ENCODE measurements at places on chromosomes 2 and 18.
A peak's percentile ranks its signal among the peaks of the same experiment; 100 is the strongest.

GRCh38 chr2:227739351-227739750, 6.3 kb upstream of the SCYGR8 start:
- DNase-seq: no peak

- no peak for DNase-seq
Observed at GRCh38 chr2:217943446-217944321, 59.1 kb downstream of the TNS1 start.

DNA sequence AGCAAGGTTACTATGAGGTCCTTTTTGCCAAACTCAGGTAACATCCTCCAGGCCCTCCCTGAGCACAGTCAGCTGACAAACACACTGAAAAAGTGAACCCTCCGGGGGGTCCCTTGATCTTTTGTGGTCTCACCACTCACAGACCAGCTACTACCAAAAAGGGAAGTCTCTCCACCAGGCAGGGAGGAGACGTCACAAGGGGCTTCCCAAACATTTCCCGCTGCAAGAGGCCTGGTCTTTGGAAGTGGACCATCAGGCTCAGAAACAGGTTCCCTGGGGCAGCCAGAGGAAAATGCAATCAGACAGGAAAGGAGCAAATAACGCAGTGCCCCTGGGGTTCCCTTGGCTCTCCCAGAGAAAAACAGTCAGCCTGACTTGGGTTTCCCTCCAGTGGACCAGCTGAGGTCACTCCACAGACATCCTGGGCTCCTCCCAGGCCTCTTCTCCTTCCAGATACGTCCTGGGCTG, 38.7 kb upstream of the POMC start:
- no peak for DNase-seq

DNA sequence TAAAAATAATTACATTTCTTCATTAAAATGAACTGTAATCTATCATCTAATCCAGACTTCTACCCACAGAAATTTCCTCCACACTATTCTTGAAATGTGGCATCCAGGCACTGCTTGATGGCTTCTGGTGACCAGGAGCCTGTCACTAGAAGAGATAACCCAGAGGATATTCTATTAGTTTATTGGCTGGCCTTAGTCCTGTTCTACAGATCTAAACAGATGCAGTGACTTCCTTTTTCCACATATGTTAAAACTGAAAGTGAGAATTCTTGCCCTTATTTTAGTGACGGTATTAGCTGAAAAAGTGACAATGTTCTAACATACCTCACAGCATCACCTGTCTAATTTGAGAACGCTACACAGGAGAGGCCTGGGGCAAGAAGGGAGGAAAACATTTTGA, 775.4 kb downstream of the TSN start:
- DNase-seq: no peak

DNA sequence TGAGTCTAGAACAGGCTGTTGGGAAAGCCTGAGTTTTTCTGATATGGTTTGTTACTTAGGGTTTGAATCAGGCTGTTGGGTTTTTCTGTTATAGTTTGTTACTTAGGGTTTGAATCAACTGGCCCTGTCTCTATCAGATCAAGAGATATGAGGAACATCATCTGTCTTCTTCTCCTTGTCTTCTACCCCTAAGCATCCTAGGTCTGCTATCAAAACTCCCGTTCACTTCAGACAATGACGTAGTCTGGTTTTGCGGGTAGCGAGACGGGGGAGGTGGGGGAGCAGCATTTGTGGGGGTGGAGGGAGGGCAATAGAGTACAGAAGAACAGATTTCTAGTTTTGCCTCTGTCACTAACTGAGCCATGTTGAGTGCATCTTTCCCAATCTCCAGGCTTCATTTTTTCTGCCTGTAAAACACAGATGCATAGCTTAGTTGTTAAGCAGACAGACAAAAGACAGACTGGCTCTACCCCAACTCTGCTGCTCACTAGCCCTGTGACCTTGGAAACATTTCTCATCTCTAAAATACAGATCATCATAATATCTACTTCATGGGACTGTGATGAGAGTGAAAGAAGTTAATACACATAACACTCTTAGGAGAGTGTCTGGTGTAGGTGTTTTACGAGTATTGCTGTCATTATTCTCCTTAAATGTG, 9.1 kb downstream of the TNP1 start:
- DNase-seq: no peak

DNA sequence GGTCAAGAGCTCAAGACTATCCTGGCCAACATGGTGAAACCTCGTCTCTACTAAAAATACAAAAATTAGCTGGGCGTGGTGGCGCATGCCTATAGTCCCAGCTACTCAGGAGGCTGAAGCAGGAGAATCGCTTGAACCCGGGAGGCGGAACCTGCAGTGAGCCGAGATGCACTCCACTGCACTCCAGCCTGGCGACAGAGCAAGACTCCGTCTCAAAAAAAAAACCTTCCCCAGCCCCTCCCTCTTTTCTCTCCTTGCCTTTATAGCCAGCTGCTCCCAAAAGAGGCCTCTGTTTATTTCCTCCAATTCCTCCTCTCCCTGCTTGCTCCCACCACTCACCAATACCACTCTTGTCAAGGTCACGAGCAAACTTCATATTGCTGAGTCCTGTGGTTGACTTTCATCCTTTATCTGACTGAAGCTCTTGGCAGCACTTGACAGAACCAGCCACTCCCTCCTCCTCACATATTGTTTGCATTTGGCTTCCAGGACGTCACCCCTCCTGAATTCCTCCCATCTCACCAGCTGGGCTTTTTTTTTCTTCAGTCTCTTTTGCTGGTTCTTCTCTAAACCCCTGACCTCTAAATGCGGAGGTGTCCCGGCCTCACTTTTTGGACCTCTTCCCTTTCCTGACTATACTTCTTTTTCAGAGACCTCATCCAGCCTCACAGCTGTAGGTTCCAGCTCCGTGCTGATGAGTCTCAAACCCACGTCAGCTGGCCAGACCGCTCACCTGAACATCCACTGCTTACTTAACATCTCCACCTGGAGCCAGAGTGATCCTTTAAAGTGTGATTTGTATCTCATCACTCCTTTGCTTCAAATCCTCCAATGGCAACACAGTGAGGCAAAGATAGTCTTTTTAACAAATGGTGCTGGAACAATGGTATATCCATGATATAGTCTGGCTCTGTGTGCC, 84.6 kb upstream of the CAB39 start:
- DNase-seq: no peak

DNA sequence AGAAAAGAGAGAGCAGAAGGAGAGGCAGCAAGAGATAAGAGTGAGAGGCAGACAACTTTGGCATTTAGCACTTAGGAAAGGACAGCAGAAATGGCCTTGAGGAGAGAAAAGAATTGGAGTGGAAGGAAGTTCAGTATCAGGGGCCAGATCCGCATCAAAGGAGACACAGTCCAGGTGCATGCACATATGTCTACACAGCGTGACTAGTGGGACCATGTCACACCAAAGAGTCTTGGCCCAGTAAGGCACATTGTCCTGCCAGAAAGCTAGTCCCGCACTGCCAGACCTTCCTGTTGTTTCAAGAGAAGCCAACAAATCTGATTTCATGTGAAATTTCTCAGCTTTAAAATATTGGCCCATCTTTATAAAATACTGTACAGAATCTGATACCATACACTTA, 8.5 kb upstream of the STK39 start:
- DNase-seq: no peak

GRCh38 chr2:201432038-201432620, 19.1 kb downstream of the TRAK2 start:
- DNase-seq: no peak

DNA sequence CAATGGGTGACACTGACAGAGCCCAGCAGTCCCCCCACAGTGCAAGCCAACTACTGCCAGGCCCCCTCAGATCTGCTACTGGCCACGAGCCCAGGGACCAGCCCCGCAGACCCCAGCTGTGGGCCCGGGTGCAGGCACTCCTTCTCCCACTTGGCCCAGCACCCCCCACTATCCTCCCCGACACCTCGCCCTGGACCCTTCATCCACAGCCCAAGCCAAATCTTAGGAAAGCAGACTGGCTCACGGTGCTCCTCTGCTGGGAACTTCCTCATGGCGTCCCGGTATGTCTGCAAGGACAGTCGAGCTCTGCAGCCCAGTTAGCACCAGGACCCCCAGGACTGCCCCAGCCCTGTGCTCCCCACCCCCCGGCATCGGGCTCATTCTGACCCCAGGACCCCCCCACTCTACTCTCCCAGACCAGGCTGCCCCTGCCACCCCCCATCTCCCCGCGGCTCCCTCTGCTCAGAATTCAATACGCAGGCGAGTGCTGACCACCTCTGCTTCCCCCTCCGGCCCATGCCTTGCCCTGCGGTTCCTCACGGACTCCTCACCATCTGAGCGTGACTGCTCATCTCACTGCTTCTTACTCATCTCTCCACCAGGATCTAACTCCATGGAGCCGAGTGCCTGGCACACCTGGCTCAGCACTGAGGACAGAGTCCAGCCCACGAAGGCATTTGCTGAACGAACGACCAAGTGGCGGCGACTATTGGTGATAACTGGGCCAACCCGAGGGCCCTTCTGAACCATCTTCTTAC, 85.7 kb downstream of the PXDN start:
- no peak for DNase-seq

- no peak for DNase-seq
Observed at GRCh38 chr18:5475267-5475666, 68.5 kb downstream of the EPB41L3 start.

- DNase-seq: no peak
Observed at GRCh38 chr18:78323453-78324197, 656.0 kb upstream of the SALL3 start.

DNA sequence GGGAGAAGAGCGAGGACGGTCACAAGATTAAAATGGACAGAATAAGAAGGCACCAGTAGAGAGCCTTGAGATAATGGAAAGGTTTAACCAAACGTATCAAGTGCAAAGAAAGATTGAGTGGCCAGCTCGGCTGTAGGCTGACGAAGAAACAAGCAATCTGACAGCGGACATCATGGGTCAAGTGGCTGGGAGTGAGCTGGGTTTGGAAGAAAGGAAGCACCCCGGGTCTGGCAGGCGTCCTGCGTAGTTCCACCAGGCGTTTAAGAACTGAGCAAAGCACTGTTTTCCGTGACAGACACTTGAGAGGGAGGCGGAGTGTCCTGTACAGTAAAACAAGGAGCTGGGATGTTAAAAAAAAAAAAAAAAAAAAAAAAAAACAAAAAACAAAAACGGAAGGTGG, 27.1 kb downstream of the DAPL1 start:
- DNase-seq: no peak

DNA sequence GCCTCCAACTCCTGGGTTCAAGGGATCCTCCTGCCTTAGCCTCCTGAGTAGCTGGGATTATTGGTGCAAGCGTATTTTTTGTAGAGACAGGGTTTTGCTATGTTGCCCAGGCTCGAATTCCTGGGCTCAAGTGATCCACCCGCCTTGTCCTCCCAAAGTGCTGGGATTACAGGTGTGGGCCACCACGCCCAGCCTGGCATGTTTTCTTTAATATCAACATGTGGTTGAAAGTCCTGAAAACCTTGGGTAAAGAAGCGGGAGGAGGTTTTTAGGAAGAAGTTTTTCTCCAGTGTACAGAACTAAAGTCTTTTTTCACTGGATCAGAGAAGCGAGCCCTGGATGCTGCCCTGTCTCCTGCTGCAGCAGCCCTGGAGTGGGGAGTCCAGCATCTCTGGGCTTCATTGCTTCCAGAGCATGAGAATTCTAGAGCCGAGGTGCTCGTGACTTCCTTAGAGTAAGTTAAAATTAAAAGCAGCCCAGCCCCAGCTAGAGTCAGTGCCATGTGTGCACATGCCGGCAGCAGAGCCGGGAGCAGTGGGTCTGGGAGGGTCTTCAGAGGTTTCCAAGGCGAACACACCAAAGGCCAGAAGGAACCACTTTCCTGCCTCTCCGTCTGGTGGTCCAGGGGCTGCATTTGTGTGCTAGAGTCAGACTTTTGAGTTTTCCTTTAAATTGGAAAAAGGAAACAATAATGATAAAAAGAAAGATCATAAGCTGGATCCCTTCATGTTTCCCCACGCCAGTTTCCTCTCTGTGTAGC, 31.2 kb downstream of the ITGB1BP1 start:
- no peak for DNase-seq

DNA sequence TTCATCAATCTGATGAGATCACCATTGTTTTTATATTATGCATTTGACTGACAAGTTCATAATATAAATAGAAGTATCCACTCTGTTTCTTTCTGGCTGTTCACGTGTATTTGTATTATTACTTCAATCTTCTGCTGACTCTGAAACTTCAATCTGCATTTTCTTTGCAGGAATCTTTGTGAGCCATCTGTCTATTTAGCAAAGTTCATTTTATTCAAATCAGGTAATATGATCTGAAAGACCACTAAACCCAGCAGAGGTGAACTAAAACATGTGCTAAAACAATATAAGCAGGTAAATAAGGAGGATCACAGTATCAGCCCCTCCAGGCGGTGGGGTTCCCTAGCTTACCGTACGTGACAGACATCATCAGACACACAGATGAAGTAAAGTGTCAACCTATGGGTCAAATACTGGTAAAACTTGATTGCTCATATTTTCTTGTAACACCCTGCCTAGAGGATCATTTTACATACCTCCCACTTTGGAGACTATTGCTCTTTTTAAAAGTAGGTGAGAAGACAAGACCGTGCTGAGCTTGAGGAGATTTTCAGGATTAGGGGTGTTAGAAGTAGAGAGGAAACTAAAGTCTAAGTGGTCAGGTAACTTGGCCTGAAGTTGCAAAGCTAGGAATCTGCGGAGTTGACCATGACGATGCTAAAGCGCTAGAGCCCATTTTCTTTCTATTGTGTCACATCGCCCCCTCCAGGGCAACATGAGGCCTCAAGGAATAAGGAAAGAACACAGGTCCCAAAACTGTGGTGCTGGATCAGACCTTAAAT, 9.0 kb downstream of the DTNB start:
- peak; percentile 69 for DNase-seq

GRCh38 chr2:104873689-104874054, 19.8 kb downstream of the POU3F3 start:
- DNase-seq: no peak

GRCh38 chr2:53104263-53104662, 663.3 kb upstream of the CHAC2 start:
- no peak for DNase-seq

- no peak for DNase-seq
Observed at GRCh38 chr18:9437021-9437437, 38.3 kb upstream of the RALBP1 start.

GRCh38 chr2:102253753-102254150, 57.6 kb upstream of the IL1RL1 start:
- no peak for DNase-seq

GRCh38 chr18:56473400-56474024, 164.9 kb downstream of the TXNL1 start:
- DNase-seq: no peak

- DNase-seq: no peak
Observed at GRCh38 chr2:65782186-65782585, 349.8 kb upstream of the SPRED2 start.

GRCh38 chr2:12192762-12193161, 446.3 kb downstream of the LPIN1 start:
- DNase-seq: no peak

- DNase-seq: no peak
Observed at GRCh38 chr2:234111523-234111922, 61.0 kb downstream of the SPP2 start.

DNA sequence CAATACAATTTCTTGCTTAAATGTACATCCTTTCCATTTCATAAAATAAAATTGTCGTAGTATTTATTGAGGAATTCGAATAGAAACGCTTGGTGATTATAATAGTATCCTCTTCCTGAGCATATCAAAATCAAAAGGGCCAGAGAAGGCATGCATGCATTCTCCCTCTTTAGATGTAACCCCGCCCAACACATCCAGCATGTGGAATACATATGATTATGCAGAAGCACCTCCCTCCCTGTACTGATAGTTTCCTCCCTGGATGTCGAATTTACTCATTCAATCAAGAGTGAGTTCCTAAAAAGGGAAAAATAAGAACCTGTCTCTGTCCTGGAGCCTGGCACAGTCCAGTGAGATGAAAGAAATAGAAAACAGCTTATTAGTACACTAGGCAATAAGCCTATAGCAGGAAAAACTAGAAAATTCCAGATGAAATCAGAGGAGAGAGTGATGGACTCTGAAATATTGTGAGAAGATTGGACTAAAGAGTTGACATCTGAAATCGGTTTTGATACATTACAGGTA, 262.9 kb downstream of the RDH14 start:
- no peak for DNase-seq

All from left renal pelvis (tissue), 4 donors.